Left lung (tissue), 14 donors: ENCODE measurements at places on chromosomes 5 and 9. TPM values are rescaled to one million over a fixed set of nuclear protein-coding genes. Genes with fewer than 3 reads are reported as not detected.

DNA sequence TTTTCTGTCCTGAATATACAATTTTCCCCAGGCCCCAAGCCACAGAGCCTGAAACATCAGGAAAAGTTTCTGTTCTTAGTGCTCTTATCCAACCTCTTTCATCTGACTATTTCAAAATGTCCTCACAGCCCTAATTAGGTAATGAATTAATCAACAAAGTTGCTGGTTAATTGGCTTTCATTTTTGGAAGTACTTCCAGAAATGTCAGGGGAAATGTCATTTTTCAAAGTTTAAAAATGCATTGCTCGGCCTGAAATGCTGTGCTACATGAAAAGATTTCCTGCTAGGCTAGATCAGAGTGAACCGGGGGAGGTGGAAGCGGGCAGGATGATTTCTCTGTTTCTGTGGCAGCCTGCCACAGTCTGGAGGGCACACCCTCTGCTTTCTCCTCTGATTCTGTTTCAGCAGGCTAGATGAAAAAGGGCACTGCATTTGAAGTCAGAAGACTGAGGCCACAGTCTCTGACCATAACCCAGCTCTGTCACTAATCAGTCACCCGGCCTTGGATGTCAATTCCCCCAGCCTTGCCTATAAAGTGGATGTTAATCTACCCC lies 55.9 kb upstream of the BARX1 start:
- H3K27me3 ChIP-seq = no peaks in the 10 kb centered on the region
- no peak overlapping the region for H3K4me3 ChIP-seq
- no peak for DNase-seq
- no peaks in the 10 kb centered on the region for H3K4me1 ChIP-seq

DNA sequence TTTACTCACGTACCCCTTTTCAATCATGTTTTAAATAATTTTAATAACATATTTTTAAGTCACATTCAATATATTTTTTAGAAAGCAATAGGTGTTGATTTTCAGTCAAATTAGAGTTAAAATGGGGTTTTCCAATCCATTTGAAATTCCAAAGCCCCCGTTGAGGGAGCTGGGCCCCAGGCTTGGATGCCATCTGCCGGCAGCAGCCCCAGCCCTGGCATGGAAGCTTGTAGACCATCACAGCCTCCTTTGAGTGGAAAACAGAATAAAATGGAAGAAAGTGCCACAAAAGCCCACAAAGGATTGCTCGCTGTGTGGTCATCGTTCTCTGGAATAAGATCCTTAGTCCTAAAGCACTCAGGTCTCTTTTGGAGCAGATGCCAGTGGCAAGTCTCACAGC lies 81.4 kb downstream of the SEMA5A start:
- no peak overlapping the region for H3K4me3 ChIP-seq
- H3K36me3 ChIP-seq = no peaks in the 10 kb centered on the region
- H3K4me1 ChIP-seq = no peaks in the 10 kb centered on the region
- H3K27ac ChIP-seq = no peak overlapping the region

GRCh38 chr9:126861707-126862103 lies 1.3 kb downstream of the ZBTB34 start:
- peak overlapping the region; percentile 84 for H3K27ac ChIP-seq
- no peaks in the 10 kb centered on the region for H3K27me3 ChIP-seq
- H3K36me3 ChIP-seq = no peaks in the 10 kb centered on the region
- H3K4me3 ChIP-seq = peak overlapping the region; percentile 94

C5orf58 gene
- not detected for total RNA-seq

DNA sequence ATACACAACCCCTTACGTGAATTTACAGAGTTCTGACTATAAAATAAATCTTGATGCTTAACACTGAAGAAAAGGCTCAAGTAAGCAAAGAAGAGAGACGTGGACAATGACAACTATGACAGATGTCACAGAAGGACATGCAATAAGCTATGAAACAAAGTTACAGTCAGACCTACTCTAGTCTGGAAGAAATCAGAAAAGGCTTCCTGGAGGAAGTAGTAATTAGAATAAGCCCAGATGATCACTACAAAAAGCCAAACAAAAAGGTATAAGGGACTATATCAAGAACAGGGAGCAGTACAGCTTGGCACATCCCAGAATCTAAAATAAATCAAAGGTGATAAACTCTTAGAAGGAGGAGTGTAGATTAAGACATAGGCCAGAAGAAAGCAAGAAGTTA lies 6.3 kb downstream of the FNIP1 start:
- DNase-seq = no peak
- no peak overlapping the region for H3K4me3 ChIP-seq
- no peaks in the 10 kb centered on the region for H3K36me3 ChIP-seq
- H3K4me1 ChIP-seq = peaks cover 9% of the 10 kb centered on the region
- H3K27me3 ChIP-seq = no peaks in the 10 kb centered on the region

DNA sequence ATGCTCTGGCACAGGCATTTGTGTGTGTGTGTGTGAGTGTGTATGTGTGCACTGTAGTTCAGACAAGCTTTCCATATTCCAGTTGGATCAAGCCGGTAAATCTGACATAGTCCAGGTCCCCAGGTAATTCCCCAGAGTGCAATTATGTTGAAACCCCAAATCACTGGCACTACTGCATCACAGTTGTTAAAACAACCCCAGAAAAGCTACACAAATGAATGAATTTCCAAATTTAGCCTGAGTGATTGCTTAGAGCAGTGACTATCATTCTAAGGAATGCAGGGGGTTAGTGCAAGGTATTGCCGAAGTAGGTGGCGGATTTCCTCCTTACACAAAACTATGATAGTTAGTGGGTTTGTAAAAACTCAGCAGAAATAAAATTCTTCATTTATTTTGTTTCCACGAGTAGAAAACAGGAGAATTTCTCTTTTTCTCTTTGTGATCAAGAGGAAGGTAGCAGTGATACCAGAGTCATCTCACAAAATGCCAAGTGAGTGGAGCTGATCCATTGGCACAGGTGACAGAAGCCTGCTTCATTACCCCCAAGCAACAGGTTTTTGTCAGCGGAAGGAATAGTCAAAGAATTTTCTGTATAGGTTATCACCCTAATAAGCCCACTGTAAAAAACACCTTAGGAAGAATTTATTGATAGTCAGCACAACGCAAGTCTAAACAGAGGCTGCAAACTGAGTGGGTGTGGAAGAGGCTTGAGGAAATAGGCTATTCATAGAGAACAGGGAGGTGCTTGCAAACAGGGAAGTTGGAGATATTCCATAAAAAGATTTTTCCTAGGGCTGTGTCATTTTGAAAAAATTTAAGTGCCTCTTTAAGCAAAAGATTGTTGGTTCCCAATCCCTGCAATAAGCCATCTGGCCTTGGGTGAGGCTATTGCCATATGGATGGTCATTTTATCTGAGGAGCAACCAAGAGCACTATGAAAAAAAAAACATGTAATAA lies 385.1 kb downstream of the CHSY3 start:
- no peak overlapping the region for H3K4me3 ChIP-seq
- no peak overlapping the region for H3K27ac ChIP-seq
- H3K27me3 ChIP-seq = no peaks in the 10 kb centered on the region
- H3K4me1 ChIP-seq = no peaks in the 10 kb centered on the region

LHFPL2 gene
- 89.9 TPM for total RNA-seq

GRCh38 chr5:97979740-97980139 lies 793.7 kb upstream of the RGMB start:
- no peaks in the 10 kb centered on the region for H3K27me3 ChIP-seq
- H3K4me3 ChIP-seq = no peak overlapping the region
- no peaks in the 10 kb centered on the region for H3K36me3 ChIP-seq
- DNase-seq = no peak

C5 gene
- total RNA-seq = 12.3 TPM

DNA sequence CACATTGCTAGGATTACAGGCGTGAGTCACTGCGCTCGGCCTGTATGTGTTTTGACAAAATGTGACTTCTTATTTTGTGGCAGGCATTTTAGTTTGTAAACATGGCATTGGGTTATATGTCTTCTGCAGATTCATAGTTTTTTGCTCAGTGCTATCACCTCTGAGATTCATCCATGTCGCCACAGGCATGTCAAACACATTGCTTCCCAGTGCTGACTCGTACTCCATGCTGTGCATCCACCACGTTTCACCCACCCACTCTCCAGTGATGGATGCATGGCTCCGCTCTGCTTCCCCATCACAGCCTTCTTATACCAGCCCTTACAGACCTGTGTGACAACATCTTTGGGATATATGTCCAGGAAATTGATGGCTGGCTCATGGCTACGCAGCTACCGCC lies 158.8 kb downstream of the GAS1 start:
- no peak for DNase-seq
- no peak overlapping the region for H3K4me3 ChIP-seq
- H3K36me3 ChIP-seq = no peaks in the 10 kb centered on the region
- no peaks in the 10 kb centered on the region for H3K27me3 ChIP-seq
- H3K27ac ChIP-seq = no peak overlapping the region

SLC36A1 gene
- 17.4 TPM for total RNA-seq

EMB gene
- 45.8 TPM for total RNA-seq

ADAMTS6 gene
- 6.3 TPM for total RNA-seq

DNA sequence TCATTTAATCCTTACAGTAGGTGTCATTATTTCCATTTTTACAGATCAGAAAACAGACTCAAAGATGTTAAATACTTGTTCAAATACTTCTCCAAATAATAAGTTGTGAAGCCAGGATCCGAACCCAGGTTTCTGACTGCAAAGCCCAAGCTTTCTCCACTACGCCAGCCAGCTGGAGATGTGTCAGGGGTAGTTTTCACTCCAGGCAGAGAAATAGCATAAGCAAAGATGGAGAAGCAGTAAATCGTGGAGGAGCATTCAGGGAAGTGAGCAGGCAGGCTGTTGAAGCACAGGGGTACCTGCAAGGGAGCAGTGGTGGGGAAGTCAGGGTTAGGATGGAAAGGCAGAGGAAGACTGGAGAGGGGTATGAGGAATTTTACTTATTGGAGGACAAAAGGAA lies 2.9 kb downstream of the TLN1 start:
- H3K27me3 ChIP-seq = no peaks in the 10 kb centered on the region
- peak overlapping the region; percentile 97 for H3K27ac ChIP-seq
- H3K4me3 ChIP-seq = peak overlapping the region; percentile 83
- no peaks in the 10 kb centered on the region for H3K36me3 ChIP-seq
- H3K4me1 ChIP-seq = peaks cover 59% of the 10 kb centered on the region
